ENCODE measurements at places on chromosomes 1 and 21. TPM values are rescaled to one million over a fixed set of nuclear protein-coding genes. Genes with fewer than 3 reads are reported as not detected.

The KCNE2 gene
- not detected for total RNA-seq

The NTMT2 gene
- total RNA-seq: 0.73 TPM

The LCE1C gene
- total RNA-seq: not detected

The ZFP69B gene
- total RNA-seq: 1.2 TPM

The NOTCH2NLA gene
- 18.4 TPM for total RNA-seq

The ZMYND12 gene
- 0.65 TPM for total RNA-seq

The UBXN10 gene
- 5.4 TPM for total RNA-seq

The IL22RA1 gene
- 0.26 TPM for total RNA-seq

The EDN2 gene
- 0.18 TPM for total RNA-seq

The FAM78B gene
- total RNA-seq: 11.9 TPM

The NRIP1 gene
- 30.1 TPM for total RNA-seq

The NID1 gene
- total RNA-seq: 86.8 TPM

The HTR6 gene
- total RNA-seq: not detected

The VWA5B1 gene
- total RNA-seq: 0.16 TPM

The IGSF9 gene
- 1.4 TPM for total RNA-seq

The FLG2 gene
- total RNA-seq: not detected

The CD1B gene
- not detected for total RNA-seq

The MAN1C1 gene
- 11.0 TPM for total RNA-seq

The KIF17 gene
- total RNA-seq: 3.2 TPM

The HORMAD1 gene
- 0.60 TPM for total RNA-seq

The PRKAA2 gene
- total RNA-seq: 49.7 TPM

The GPR25 gene
- not detected for total RNA-seq

The TLR5 gene
- 3.5 TPM for total RNA-seq

The TDRD5 gene
- 0.12 TPM for total RNA-seq

The DDAH1 gene
- 15.6 TPM for total RNA-seq

The TRIM67 gene
- 0.12 TPM for total RNA-seq

The KRTAP12-3 gene
- total RNA-seq: not detected

The INSRR gene
- 0.05 TPM for total RNA-seq

The F13B gene
- not detected for total RNA-seq

The IFI44L gene
- 4.5 TPM for total RNA-seq

The HSPB7 gene
- total RNA-seq: 2,192 TPM

The CERS2 gene
- total RNA-seq: 72.0 TPM

The TSPAN1 gene
- total RNA-seq: 1.8 TPM

The RHBDL2 gene
- not detected for total RNA-seq

The TCEA3 gene
- total RNA-seq: 38.3 TPM

The TSPEAR gene
- total RNA-seq: 1.6 TPM

The AADACL3 gene
- total RNA-seq: 0.18 TPM

The NCF2 gene
- 9.7 TPM for total RNA-seq

The TLCD4 gene
- total RNA-seq: 48.3 TPM

The KCNK2 gene
- not detected for total RNA-seq

The B3GALT2 gene
- total RNA-seq: 48.6 TPM

The SH2D1B gene
- total RNA-seq: 0.13 TPM

The PADI2 gene
- 0.50 TPM for total RNA-seq

The OR14A16 gene
- total RNA-seq: not detected

The DNAJC8 gene
- 59.6 TPM for total RNA-seq

The MAP3K21 gene
- 0.63 TPM for total RNA-seq

The LRRC3 gene
- total RNA-seq: 2.5 TPM

The LAMB3 gene
- 8.4 TPM for total RNA-seq

The NUP210L gene
- 0.13 TPM for total RNA-seq

The JMJD4 gene
- total RNA-seq: 14.1 TPM

The KCNK1 gene
- 69.6 TPM for total RNA-seq

The C1orf53 gene
- 6.0 TPM for total RNA-seq

The GNG4 gene
- total RNA-seq: 0.05 TPM

The PRRX1 gene
- 31.4 TPM for total RNA-seq

The MAP1LC3C gene
- 0.62 TPM for total RNA-seq

The RXFP4 gene
- not detected for total RNA-seq

The BTBD8 gene
- total RNA-seq: 4.5 TPM

All from left cardiac atrium (tissue), 4 donors.